ENCODE measurements at places on chromosomes 6 and 20. TPM values are rescaled to one million over a fixed set of nuclear protein-coding genes. Genes with fewer than 3 reads are reported as not detected.

RIMS1 gene
- 4.0 TPM for total RNA-seq

DNA sequence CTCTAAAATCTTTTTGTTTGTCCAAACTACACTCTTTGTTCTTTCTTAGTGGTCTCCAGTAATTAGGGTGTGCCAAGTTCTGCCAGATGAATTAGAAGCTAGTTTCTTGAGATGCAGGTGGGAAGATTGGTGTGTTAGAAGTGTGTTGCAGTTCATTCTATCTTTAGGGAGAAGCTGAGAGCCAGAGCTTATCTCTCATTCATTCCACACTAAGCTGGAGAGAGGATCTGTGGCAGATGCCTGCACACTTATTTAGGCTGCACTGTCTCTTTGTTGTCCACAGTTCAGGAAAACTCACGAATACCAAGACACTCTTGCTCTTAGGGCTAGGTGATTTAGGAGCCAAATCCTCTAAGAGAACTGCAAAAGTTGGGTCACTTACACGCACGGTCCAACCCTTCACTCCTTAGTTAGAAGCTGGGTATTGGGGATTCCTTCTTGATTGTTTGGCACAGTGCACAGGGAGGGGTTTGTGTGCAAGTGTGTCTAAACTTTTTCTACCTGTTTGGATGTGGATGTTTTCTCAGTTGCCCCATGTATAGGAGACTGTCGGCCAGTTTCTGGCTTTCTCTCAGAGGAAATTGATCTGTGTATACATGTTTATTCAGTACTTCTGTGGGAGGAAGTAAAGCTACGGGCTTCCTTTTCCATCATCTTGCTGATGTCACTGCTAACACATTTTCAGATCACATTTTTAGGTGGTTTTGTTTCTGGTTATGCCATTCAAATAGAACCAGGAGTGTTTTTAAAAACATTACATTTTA lies 49.5 kb downstream of the SMAP1 start:
- DNase-seq, result no peak

DNA sequence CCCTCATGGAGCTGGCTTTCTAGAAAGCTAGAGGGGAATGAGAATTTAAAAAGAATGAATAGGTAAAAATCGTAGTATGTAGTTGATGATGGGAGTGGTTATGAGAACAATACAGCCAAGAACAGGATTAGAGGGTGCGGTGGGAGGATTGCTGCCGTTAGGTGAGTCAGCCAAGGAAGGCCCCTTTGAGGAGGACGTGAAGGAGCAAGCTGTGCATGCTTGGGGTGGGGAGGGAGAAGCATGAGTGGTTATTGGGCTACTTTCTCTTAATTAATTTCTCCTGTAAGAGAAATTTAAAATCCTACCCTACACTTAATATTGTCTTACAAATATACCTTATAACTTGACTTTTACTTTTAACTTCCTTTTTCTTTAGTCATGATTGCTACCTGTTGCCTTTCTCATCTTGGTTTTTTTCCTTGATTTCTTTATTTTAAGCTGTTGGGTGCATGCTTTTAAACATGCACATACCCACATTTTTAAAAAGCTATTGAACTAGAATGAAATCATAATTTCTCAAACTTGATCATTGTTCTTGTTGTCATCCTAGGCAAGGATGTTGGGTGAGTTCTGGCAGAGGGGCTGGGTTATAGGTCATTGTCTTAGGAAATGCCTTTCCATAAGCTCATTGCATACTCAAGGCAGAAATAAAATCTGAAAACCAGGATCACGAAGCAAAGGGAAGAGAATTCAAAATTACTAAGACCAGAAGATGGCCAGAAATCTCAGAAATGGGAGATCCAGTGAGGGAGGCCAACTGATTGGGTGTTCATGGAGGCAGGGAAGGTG lies 114.5 kb downstream of the TCP11 start:
- no peak for DNase-seq

- DNase-seq, result no peak
Observed at GRCh38 chr6:67802771-67803170, 832.3 kb upstream of the ADGRB3 start.

DNA sequence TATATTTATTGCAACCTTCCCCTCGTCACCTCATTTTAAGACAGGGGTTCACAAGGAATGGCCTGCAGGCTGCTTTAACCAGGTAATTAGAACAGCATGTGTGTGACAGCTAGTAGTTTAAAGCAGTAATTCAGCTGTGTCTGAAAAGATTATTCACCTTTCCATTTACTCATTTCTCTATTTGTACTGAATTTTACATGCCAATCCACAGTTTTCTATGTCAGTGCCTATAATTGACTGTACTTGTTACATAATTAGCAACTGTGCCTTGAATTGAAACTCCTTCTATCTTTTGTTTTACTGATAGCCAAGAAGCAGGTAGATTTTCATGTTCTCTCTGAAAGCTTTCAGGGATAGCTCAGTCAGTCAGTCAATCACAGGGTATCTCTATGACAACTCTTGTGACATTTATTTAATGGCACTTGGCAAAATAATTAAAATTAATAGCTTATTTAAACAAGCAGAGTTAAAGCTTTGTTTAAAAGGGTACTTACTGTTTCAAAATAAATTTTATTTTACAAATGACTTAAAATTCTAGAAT lies 214.0 kb downstream of the ZFAND3 start:
- no peak for DNase-seq

Measured in breast epithelium (tissue), 4 donors.